ENCODE measurements at places on chromosomes 6 and 20.

DNA sequence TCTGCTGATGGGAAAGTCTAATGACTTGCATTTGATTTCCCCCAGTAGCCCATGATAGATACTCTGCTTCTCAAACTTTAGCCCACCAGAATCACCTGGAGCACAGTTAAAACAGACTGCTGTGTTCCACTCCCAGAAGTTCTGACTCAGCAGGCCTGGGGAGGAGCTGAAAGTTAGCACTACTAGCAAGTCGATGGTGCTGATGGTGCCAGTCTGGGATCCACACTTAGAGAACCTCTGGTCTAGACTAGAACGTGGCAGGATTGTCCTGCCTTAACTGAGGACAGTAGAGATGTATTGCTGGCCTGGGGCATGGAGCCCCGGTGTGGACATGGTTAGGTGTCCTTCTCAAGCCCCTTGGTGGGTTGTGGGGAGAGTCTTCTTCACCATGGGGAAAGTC, 8.7 kb downstream of the TOX2 start:
- no peak for DNase-seq

- no peak for DNase-seq
These were observed 74.7 kb downstream of the STXBP5 start for GRCh38 chr6:147278891-147279290.

DNA sequence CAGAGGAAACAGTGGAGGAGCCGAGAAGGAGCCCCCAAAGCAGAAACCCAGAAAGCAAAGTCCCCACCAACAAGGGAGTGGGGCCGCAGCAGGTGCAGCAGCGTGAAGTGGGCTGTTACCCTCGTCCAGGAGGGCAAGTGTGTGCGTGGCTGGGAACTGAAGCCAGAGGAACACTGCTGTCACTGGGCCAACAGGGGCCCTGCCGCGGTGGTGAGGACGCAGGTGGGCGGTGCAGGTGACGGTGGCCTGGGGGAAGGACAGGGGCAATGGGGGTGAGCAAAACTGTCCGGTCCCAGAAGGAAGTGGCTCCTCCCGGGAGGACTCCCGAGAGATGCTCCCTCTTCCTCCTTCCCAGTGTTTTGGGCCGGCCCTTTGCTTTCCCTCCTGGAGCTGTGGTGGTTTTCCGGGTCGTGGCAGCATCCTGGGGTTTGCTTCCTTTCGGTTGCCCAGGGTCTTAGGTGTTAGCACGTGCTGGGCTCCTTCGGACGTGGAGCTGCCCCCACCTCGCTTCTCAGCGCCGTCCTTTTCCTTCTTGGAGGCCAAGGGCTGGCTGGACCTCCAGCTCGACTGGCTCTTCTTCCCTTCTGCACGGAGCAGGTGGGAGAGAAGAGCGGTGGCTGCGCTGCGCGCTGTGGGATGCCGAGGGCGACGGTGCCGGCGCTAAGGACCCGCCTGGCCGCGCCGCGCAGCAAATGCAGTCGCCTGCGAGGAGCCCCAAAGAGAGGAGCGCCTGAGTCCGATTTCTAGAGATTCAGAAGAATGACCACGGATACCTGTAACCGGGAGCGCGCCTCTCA, 62.7 kb upstream of the SLC2A12 start:
- DNase-seq, result no peak

DNA sequence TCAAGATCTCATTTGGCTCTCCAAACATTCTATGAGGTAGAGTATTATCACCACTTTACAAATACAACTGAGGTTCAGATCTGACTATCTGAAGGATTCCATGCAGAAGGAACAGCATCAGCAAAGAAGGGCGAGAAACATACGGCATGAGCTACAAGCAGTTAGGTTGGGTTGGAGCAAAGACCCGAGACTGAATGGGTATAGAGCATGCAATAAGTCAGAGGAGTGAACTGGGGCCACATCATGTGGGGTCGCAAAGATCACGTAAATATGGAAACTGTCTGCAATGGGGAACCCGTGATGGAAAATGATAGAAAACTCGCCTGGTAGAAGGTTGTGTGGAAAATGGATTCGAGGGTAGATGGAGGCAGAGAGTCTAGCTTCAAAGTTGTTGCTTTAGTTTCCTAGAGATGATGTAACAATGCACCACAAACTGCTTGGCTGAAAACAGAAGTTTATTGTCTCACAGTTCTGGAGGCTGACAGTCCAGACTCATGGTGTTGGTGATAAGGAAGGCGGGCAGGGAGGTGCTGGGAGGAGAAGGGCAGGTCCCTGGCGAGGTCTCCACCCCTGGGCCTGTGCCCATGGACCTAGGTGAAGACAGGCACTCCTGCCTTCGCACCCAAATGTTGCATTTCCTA, 44.3 kb upstream of the BCLAF1 start:
- DNase-seq, result no peak

- no peak for DNase-seq
These were observed 579.6 kb upstream of the MAN1A1 start for GRCh38 chr6:119929121-119929520.

DNA sequence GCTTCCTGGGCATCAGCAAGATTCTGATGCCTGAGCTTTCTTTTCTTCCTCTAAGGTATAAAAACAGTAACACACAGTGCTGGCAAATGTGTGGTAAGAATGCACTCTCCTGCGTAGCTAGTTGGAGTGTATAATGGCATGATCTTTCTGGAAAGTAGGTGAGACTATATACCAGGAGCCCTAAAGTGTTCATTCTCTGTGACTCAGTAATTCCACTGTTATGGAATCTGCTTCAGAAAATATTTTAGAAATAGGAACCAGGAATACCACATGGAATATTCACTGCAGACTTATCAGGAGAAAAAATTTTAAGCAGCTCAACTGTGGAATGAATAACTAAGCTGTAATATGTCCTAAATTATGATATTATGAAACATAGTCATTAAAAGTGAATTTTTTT, 16.9 kb upstream of the CSE1L start:
- DNase-seq, result no peak

DNA sequence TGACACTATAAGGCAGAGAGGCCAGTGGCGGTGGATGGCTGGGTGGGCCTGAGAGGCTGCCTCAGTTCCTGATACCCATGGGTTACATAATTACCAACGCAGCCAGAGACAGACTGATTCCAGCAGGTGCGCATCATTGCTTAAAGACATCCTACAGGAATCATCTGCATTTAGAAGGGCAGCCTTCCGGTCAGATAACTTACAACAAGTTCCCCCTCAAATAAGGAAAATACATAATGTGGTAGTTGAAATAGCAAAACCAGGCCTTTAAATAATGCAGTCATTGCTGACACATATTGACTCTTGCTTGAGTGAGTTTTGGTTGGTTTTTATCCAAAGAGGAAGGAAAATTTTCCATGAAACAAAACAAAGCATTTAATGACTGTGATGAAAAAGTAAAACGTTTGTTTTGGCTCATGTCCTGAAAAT, 81.9 kb downstream of the SIM1 start:
- no peak for DNase-seq

All from H54 (cell line).